Islet precursor cell (in vitro differentiated cells): ENCODE measurements at places on chromosomes 4 and X.

- peak; percentile 88 for DNase-seq
These were observed 162.0 kb downstream of the SNCA start for GRCh38 chr4:89674876-89675459.

- DNase-seq, result peak; percentile 87
These were observed 5.8 kb downstream of the ANOS1 start for GRCh38 chrX:8726031-8726652.

- DNase-seq, result no peak
These were observed 752 bp downstream of the MBTPS2 start for GRCh38 chrX:21840193-21840545.

- no peak for DNase-seq
These were observed 402.5 kb downstream of the RAPGEF2 start for GRCh38 chr4:159505266-159505975.

- DNase-seq, result no peak
These were observed 39.7 kb downstream of the ENPEP start for GRCh38 chr4:110515676-110516075.

- no peak for DNase-seq
These were observed 447.9 kb upstream of the TECRL start for GRCh38 chr4:64857198-64857597.

GRCh38 chrX:72021975-72022374 is 109.7 kb downstream of the RTL5 start:
- DNase-seq, result peak; percentile 50

DNA sequence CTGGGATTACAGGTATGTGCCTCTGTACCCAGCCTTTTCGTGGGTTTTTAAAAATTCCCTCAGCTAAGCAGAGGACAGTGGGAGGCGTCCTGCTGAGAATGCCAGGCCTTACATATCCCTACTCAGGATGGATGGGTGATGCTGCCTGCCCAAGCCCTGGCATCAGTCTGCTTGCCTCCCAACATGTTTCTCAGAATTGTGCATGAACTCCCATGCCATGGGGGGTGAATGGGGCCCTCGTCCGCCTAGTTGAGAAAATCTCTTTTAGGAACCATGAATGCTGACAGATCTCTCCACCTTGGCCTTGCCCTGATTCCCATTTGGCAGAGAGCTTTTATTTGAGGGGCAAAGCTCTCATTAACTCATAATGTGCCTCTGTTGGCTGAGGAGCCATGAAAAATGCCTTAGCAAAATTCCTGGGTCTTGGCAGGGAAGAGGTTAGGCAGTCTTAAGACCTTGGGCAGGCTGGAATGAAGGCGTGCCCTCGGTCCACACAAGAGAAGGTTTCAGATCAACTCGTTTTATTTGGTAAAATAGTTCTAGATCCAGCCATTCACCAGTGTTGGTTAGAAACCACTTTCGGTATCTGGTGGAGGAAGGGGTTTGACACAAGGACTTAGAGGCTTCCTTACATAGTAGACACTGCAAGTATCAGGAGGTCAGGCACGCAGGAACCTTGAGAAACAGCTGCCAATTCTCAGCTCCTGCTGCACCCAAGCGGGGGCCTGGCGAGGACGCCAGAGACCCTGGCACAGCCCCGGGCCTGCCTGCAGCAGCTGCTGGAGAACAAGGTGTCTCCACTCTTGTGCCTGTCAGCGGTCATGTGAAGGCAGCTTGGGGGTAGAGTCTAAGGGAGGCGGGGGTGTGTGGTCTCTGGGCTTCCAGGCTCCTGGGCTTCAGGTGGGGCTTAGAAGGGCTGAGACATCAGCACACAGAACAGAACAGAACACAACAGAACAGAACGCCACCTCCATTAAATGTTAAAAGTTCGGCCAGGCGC is 192.8 kb upstream of the PSAPL1 start:
- no peak for DNase-seq

DNA sequence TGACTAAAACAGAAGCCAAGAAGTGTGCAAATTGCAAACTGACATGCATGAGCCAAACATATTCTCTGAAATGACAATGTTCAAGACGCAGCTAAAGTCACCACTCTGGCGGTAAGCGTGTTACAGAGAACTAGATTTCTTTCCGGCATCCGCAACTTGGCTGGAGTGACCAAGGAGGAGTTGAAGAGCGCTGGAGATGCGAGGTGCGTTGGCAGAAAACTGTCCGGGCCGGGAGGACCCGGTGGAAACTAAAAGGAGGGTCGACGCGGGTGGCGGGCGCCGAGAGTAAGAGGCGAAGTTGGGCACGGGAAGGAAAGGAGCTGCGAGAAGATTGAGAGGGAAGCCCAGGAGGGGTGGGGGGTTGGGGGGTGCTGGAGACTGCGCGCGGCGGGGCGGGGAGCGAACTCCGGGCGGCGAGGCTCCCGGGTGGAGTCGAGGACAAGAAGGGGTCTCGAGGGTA is 807 bp downstream of the SEL1L3 start:
- DNase-seq, result peak; percentile 65

DNA sequence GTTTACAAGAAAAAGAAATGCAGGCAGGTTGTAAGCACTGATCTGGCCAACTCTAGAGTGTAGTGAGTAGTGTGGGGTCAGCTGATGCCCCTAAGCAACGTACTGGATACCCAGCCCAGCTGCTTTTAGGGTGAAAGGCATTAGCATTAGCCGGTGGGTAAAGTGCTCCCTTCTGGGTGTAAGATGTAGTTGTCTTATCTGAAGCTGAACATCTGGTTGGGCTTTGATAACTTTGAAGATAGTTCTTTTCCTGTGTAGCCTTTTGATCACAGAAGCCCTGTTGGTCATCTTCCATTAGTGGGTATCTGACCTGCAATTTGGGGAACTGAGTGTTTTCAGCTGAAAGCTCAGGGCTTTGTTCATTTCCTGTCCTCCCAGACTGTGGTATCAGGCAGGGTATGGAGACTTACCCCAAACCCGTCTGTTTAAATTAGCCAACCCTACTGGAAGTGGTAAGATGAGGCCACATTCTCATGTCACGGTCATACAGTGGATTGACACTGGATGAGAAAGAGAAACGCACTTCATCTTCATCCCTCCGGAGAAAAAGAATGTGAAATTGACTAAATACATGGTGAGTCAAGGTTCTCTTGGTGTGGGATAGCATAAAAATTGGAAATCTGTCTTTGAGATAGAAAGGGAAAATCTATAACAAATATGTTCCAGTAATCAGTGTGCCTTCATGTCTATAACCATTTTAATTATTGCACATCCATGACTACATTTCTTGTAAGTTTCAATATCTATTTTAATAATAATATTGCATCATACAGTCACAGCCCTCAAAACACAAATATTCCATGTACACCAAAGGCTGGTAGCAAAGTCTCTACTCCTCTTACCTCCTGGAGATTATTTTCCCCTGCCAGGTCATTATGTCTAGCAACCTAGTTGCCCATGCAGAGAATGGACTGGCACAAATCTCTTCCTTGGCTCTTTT is 8.7 kb downstream of the RHOH start:
- DNase-seq, result peak; percentile 59

- no peak for DNase-seq
These were observed 60.6 kb downstream of the BTC start for GRCh38 chr4:74733756-74734155.

DNA sequence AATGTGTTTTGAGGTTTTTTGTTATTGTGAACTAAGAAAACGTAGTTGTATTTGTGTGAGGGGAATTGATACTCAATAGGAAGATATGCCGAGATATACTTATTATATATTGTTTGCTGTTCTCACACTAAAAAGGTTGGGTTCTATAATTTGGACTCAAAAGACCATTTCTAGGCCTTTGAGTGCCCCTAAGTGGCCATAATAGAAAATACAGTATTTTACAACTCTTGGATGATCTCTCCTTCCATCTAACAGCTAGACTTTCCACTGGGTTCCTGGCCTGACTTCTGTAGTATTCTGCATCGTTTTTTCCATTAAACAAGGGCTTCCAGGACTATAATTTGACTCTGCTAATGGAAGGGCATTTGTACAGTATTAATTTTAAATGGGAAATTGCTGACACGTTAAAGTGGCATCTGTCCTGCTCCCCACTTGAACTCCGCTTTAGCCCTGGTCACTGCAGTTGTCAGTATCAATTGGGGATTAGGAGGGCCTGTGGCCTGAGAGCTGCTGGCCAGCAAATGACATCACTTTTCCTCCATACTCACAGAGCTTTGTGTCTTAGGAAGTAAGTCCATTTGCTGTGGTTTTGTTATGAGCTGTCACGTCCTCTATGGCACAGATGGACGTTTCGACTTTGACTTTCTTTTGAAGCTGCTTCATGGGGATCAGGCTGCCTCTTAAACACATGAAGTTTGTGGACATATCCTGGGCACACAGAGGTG is 176.9 kb downstream of the SLIT2 start:
- DNase-seq, result no peak

GRCh38 chr4:109296527-109296926 is 5.9 kb downstream of the COL25A1 start:
- DNase-seq, result no peak

- no peak for DNase-seq
These were observed 26.4 kb downstream of the MOSPD2 start for GRCh38 chrX:14899607-14900006.

DNA sequence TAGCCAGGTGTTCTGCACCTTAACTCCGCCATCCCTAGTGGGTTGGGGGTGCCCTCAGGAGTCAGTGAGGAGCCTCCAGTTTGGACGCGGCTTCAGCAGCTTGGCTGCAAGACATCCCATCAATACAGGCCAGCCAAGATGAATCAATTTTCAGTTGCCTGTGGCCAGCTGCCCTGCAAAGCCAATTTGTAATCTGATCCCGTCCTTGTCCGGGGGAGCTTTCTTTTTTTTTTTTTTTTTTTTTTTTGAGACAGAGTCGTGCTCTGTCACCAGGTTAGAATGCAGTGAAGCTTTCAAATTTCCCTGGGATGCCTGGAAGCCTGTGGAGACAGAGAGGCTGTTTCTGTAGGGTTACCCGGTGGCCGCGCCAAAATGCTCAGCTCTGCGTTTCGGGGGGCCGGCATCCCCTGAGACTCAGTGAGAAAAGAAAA is 192.5 kb downstream of the ASMT start:
- peak; percentile 80 for DNase-seq

DNA sequence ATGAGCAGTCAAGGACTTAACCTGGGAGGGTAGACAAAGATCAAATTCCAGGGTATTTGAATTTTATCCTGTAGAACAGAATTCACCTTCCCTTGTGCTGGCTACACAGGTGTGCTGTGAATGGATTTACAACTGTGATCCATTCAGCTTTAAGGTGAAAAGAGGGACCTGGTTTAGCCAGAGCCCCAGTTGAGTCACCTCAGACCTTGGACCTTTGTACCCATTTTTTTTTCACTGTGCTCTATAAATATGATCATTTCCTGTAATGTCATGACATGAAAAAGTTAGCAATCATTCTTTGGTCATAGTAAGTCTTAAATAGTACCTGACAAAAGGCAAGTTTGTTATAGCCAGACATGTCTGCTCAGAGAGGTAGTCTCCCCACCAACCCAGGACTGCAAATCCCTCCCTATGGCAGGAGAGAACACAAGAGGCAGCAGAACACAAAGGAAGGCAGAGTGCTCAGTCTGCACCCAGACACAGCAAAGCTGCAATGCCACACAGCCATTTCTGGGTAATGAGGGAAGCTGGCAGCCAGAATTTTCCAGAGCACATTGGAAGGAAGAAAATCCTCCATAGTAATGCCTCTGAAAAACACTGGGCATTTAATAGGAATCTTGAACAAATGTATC is 77.9 kb downstream of the CXXC4 start:
- DNase-seq, result no peak

DNA sequence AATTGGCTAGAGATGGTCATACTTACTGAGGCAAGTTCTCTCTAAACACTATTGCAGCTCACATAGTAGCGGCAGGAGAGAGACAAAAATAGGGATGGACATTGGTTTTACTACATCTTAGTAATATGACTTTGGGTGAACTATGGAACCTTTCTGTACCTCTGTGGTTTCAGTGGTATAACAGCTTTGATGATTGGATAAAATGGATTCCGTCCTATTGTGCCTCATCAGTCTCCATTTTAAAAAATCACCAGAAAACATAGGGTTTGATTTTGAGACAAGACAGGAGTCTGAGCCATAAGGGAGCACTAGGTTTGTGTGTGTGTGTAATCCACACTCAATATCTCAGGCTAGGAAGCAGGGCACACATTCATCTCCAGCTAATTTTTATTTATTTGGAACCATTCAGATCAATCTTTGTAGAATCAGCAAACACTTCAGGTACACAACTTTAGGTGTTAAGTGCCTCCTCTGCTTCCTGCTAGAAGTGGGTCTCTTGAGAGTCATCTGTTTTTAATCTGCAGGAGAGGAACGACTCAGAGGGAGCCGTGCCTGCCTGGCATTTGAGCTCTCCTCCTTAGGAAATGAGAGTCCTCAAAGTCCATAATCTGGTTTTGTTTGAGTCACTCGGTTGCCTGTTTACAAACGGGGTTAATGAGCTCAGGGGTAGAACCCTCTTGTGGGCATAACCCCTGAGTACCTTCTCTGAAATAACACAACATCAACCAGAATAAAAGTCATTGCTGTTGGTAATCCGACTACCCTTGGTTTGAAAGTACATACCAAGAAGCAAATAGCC is 238.5 kb upstream of the BOD1L1 start:
- DNase-seq, result peak; percentile 55

GRCh38 chr4:2858451-2859217 is 15.0 kb downstream of the ADD1 start:
- DNase-seq, result no peak

DNA sequence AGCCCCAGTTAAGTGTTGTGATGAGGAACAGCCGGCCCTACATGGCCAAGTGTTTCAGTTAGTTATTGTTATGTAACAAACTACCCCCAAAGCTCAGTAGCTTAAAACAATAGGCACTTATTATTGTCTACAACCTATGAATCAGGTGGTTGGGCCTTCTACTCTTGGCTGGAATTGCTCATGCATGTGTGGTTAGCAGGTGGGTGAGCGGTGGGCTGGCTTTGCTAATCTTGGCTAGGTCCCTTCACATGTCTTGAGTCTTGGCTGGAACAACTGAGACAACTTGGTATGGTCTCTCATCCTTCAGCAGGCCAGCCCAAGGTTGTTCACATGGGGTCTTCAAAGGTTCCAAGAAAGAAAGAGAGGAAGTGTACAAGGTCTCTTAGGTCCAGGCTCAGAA is 54.5 kb upstream of the CHRNA9 start:
- DNase-seq, result no peak

DNA sequence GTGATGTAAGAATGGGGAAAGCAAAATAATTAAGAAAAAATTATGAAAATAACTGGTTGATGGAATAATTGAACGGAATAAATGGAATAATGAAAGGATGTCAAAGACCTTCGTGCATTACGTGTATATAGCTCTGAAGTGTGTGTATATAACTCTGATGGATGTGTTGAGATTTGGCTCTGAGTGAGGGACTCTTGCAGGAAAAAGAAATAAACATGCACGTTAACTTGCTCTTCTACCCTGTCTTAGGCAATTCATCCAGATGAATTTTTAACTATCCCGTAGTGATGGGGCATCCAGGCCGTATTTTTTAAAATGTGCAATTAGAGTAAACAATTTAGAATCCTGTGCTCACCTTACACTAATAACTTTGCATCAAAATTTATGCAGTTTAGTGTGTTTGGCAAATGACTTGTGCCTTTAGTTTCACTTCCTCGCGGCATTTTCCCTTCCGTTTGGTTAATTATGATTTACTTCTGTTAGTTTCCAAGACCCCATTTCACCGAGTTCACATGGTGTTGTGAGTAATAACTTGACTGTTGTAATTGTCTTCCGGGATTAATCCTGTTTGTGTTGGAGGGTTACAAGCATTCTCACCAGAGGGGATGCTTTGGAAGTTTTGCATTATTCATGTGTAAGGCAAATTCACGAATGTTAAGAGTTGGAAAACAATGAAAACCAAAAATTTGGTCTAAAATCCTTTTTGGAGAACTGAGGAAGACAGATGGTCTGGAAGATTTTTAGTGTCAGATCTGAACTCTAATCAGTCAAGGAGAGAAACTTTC is 256.5 kb upstream of the FAT1 start:
- DNase-seq, result no peak
